ENCODE measurements at places on chromosomes 6 and 20.

- no peak for DNase-seq
Measured at GRCh38 chr6:71034563-71035345, 77.9 kb upstream of the B3GAT2 start.

GRCh38 chr20:23683281-23683680 lies 5.6 kb downstream of the CST4 start:
- DNase-seq: no peak

DNA sequence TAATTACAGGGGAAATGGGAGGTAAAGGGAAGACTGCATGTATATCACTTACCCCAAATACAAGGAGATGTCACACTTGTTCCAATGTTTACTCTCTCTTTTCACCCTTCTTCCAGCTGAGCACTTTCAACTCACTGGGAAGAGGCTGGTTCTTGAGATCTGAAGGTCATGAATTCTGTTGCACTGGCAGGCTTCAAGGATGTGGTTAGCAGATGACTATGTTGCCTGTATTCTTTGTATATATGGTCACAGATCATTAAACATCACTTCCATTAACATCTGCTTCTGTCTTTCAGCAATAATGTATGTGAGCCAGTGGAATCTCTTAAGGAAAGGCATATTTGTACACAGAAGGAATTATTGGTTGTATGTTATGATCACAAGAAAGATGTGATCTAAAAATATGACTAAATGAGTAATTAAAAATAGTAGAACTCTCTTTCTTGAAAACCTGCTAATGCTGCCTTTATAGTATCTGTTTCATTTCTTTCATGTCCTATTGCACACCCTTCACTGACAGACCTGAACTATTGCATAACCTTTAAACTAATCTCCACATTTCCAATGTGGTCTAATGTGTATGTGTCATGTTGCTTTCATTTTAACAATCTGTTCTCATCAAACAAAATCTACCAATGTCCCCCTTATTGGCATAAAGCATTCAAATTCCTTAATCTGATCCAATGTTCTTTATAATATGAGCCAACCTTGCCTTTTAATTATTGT lies 131.4 kb upstream of the EPHA7 start:
- DNase-seq: no peak

DNA sequence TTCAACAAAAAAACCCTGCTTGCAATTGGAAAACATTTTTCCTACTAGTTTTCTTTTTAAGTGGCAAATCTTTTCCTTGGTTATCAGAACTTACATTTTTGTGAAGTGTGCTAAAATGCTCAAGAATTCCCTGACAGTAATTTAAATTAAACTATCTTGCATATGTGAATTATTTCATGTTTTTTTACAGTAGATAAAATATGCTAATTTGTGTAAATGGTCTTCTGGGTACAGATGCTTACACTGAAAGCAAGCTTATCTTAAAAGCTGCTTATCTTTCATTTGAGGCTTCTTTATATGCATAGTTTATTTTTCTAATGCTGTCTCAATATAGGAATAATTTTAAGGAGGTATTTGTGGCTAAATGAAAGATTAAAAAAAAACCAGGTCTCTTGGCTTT lies 403.0 kb upstream of the FLRT3 start:
- DNase-seq: no peak

GRCh38 chr20:38169636-38170193 lies 4.6 kb upstream of the TGM2 start:
- DNase-seq: no peak

GRCh38 chr20:51424270-51425117 lies 118.0 kb downstream of the NFATC2 start:
- no peak for DNase-seq

DNA sequence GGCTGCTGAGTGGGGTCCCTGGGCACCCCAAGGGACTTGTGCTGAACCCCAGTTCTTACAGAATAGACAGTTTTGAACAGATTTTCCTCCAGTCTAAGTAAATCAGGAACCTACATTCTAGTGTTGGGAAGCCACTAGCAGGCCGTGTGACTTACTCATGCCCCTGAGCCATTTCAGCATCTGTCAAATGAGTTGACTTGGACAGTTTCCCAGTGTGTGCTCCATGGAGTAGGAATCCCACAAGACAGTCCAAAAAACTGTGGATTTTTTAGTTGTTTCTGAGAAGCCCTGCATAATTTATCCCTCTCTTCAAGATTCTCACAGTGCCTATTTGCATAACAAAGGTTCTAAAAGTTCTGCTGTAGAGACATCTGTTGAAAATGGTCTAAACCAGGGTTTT lies 2.1 kb downstream of the GABRR2 start:
- DNase-seq: no peak

GRCh38 chr6:30411515-30412207 lies 66.7 kb downstream of the RPP21 start:
- no peak for DNase-seq

DNA sequence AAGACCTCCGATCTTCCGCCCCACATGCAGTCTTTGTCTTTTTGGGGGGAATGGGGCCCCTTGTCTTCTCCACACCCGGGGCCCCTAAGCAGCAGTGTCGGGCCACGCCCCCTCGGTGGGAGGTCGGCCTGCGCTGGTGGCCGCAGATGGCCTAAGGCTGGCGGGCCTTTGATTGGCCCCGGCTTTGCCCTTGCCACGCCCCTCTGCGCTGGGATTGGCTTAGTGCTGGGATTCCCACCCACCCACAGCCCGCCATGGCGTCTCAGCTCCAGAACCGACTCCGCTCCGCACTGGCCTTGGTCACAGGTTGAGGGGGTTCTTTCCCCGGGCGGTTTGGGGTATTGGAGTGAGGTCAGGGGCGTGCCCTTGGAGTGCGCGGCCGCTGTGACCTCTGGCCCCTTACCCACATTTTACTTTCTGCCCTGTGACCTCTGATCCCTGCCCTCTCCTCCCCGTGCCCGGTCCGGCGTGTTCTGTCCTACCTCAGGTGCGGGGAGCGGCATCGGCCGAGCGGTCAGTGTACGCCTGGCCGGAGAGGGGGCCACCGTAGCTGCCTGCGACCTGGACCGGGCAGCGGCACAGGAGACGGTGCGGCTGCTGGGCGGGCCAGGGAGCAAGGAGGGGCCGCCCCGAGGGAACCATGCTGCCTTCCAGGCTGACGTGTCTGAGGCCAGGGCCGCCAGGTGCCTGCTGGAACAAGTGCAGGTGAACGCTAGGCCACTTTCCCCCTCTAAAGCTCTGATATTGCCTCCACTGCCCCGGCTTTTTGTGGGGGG lies at the start of gene HSD17B8:
TSS of gene HSD17B8 (plus strand) at position 241 of the 776 bp plus-strand sequence. CDS start at position 255, 14 bp downstream.
- no peak for DNase-seq

DNA sequence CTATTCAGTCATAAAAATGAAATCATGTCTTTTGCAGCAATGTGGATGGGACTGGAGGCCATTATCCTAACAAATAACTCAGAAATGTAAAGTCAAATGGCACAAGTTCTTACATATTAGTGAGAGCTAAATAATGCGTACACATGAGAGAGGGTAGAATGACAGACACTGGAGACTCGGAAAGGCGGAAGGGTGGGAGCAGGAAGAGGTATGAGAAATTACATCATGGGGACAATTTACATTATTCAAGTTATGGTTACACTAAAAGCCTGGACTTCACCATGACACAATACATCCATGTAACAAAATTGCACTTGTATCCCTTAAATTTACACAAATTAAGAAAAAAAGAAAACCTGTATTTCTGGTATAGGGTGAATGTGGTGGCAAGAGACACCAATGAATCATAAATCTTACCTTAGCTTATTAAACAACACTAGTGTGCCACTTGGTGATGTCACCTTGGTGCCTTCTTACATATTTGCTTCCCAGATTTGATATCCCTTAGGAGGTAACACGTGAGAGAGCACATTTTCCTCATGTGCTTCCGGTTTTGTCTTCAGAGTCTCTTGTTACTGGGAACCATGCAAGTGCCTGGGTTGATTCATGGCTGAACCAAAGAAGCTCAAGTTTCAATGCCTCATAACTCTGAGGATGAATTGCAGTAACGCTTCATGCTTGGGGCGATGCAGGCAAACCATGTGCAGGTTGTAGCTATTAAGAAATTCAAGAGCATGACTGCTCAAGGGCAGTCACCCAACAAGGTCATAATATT lies 84.6 kb downstream of the DCDC2 start:
- DNase-seq: no peak

GRCh38 chr6:37051138-37052026 lies 45.9 kb downstream of the FGD2 start:
- no peak for DNase-seq

DNA sequence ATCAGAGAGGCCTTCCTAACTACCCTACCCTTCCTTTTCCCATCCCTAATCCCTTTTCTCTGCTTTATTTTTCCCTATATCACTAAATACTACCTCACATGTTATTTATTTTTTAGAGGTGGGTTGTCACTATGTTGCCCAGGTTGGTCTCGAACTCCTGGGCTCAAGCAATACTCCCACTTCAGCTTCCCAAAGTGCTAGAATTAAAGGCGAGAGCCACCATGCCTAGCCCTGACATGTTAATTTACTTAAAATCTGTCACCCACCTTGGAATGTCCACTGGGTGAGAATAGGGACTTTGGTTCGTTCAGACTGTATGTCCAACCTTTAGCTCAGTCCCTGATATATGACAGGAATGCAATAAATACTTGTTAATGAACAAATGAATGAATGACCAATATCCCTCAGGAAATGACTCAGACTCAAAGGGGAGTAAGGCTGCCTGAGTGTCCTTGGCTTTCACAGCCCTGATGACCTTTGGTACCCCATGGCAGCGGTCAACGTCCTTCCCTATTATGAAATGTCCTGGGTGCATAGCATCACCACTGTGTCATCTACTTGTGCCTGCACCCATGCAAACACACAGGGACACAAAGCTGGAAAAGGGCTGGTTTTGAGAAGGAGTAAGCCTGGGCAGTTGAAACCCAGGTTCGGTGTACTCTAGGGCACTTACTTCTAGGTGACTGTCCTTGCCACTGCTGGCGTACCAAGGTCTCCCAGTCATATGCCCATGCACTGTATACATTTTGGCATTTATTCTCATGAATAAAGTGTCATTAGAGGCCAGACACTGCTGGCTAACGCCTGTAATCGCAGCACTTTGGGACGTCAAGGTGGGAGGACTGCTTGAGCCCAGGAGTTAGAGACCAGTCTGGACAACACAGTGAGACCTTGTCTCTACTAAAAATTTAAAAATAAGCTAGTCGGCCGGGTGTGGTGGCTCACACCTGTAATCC lies 26.5 kb downstream of the BCL2L1 start:
- no peak for DNase-seq

DNA sequence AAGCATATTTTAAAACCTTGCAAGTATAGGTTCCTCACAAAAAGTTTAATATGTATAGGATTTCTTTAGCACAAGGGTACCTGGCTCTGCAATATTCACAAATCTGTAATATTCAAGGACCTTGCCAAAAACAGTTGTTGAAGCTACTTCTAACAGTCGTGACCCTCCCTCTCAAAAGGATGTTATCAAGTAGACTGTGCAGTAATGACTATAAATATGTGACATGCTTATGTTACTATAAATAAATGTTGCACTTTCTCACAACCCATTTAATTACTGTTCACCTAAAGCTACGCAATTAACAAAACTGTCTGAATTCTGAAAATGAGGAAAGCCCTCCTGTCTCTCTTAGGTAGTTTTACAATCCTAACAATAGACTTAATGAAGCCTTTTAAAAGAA lies 41.8 kb downstream of the FYN start:
- DNase-seq: no peak

- DNase-seq: no peak
Measured at GRCh38 chr20:3679749-3680700, 1.8 kb downstream of the ADAM33 start.

DNA sequence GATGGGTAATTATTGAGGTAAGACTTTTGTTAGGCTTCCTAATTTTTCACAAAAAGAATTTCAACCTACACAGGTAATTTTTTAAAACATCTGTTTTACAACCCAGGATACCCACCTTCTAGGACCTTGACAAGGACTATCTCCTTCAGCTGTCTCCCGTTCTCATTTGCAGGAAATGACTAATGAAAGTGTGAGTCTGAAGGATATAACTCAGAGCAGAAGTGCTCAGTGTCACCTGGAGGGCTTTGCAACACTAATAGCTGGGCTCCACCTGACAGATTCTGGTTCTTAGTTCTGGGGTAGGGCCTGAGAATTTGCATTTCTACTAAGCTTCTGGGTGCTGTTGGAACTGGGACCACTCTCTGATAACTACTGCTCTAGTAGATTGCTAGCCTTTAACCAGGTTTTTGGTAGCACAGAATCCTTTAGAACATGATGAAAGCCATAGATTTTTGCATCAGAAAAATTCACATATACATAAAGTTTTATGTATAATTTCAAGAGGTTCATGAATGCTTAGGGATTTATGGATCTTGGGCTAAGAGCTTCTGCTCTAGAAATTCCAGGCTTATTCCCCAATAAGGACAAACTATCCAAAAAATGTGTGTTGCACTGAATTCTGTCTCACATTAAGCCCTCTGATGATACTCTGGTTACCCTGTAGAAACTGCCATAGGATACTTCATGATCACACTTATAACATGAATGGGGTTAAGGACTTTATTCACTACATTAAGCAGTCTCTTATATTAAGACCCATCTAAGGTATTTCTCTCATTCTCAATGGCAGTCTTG lies 30.3 kb downstream of the AK9 start:
- DNase-seq: no peak

- no peak for DNase-seq
Measured at GRCh38 chr20:31785089-31785488, 34.1 kb upstream of the MYLK2 start.

DNA sequence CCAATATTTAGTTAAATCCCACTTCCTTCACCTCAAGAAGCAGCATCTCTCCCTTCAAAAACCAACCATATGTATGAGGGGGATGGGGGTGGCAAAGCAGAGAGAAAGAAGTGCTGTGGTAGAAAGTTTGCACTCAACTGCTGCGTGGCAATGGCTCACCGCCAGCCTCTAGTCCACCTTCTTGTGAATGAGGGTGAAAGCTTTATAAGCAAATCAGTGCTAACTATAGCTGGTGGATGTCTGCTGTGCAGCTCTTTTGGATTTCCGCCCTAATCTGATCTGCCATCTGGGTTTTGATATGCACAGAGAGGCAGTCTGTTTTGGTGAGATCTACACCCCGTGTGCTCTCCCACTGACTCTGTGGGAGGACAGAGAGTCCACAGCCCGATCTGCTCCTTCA lies 281.2 kb upstream of the SUPT3H start:
- DNase-seq: no peak

GRCh38 chr6:134419716-134420115 lies 101.8 kb upstream of the SGK1 start:
- DNase-seq: no peak

- DNase-seq: peak; percentile 44
Measured at GRCh38 chr6:116531675-116532570, 13.6 kb downstream of the TRAPPC3L start.

DNA sequence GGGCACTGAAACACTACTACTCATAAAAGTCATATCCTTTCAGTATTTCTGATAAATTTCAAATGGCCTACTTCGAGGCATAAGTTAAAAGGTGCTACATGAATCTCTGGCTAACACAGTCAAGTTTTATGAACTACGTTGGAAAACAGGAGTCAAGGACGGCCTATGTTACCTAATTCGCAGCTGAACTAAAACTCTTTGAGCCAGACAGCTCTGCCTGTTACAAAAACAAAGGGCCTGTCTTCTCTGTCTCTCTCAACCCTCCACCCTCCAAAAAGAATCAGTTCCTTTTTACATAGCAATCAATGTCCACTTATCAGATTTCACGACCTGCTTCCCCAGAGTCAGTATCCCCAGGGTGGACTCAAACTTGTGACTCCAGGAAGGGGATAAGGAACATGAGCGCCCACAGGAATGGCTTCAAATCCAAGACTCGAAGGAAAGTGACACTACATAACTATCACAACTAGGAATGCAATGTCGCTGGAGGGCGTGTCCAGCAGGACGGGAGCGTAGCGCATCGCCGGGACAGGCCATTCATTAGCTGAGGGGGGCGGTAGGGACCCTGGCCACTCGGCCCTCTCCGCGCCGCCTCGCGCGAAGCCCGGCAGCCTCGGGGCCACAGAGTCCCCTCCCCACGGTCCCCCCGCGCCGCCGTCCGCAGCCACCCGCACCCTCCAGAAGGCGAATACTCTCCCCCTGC lies 591 bp downstream of the IBTK start:
- DNase-seq: no peak
